ENCODE measurements at places on chromosomes 6 and 20.

DNA sequence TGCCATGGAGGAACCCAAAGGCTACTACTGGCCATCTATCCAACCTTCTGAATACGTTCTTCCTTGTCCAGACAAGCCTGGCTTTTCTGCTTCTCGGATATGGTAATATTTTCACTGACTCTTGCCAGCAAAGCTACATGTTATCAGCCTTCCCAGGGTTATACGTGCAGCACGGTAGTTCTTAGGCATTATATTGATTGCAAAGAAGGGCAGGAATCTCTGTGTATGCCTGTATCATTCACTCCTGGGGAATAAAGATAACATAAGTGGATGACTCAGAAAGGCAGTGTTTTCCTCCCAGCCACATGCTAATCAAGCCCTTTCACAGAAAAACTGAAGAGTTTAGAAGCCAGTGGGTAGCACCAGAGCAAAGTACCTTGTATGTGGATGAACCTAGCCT is 98.7 kb downstream of the ADGRG6 start:
- no peak for DNase-seq

DNA sequence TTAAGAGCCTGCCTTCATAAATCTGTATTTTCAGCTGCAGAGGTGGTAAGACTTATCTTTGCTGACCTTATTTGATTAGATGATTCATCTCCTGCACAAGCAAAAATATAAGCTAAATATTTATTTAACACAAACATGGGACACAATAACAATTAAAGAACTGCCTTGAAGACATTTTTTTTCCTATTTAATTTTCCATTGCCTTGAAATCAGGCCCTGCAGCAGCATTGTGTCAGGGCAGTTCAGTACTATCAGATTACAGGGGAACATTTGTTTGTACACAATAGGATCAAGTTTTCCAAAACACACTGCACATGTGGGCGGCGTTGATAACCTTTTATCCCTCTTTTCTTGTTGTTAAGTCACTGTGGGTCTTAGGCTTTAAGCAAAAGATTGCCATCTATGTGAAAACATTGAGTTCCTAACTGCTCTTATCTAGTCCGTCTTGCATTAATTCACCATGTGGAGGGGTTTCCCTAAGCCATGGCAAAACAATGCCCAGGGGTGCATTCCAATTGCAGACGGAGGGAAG is 7.4 kb downstream of the ADGRF5 start:
- DNase-seq, result no peak

GRCh38 chr20:34269996-34270627 is 28.9 kb downstream of the ASIP start:
- DNase-seq, result no peak

GRCh38 chr6:1422290-1422689 is 32.9 kb downstream of the FOXF2 start:
- DNase-seq, result no peak

GRCh38 chr6:49530141-49530776 is 20.2 kb upstream of the C6orf141 start:
- DNase-seq, result no peak

GRCh38 chr6:395432-396125 is 4.0 kb downstream of the IRF4 start:
- no peak for DNase-seq

GRCh38 chr6:9095729-9096128 is 660.4 kb upstream of the SLC35B3 start:
- DNase-seq, result no peak

DNA sequence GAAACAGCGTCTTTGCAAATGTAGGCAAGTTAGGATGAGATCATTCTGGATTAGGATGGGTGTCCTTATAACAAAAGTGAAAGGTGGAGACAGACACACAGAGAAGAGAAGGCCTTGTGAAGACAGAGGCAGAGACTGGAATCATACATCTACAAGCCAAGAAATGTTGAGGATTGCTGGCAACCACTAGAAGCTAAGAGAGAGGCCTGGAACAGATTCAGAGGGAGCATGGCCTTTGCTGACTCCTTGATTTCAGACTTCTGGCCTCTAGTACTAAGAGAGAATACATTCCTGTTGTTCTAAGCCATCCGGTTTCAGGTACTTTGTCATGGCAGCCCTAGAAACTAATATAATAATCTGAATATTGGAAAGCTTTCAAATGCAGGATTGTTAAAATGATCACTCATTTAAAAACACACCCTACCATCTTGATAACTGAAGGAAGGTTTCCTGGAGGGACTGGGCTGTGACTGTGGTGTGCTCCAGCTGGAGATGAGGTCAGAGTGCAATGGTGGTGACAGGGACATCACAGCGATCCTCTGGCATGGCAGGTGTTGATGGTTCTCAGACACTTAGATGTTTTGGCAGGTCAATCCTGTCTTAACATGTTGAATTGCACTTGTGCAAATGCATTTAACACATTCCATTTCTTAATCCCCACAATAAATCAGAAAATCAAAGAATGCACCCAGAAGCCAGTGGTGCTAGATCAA is 25.1 kb downstream of the CD83 start:
- no peak for DNase-seq

- DNase-seq, result no peak
These were observed 5.2 kb upstream of the XKR7 start for GRCh38 chr20:31962761-31963160.

DNA sequence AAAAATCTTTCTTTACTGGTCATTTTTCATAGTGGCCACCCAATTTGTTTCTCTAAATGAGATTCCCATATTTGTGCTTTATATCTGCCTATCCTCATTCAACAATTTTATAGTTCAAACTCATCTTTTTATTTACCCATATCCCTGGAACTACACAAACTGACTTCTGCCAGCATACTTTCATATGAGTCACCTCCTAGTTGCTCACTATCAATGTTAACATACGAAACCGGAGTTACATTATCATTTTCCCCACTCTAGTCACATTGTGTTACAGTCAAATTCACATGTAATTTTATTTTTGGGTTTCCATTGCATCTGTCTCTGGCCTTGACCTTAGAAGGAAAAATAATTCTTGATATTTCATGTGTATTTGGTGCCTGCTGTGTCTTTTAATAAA is 499.4 kb downstream of the MAFB start:
- DNase-seq, result no peak

- no peak for DNase-seq
These were observed 105.6 kb upstream of the FOXA2 start for GRCh38 chr20:22690000-22690399.

GRCh38 chr6:6131492-6132109 is 124.9 kb upstream of the NRN1 start:
- peak; percentile 5 for DNase-seq

GRCh38 chr6:165850434-165851019 is 187.5 kb upstream of the PDE10A start:
- DNase-seq, result peak; percentile 57

GRCh38 chr6:31878726-31879125 is at the start of gene SLC44A4:
Gene SLC44A4, minus strand, starts transcription at chr6:31878997. Its CDS starts 17 bp downstream, at chr6:31878980.
- no peak for DNase-seq

DNA sequence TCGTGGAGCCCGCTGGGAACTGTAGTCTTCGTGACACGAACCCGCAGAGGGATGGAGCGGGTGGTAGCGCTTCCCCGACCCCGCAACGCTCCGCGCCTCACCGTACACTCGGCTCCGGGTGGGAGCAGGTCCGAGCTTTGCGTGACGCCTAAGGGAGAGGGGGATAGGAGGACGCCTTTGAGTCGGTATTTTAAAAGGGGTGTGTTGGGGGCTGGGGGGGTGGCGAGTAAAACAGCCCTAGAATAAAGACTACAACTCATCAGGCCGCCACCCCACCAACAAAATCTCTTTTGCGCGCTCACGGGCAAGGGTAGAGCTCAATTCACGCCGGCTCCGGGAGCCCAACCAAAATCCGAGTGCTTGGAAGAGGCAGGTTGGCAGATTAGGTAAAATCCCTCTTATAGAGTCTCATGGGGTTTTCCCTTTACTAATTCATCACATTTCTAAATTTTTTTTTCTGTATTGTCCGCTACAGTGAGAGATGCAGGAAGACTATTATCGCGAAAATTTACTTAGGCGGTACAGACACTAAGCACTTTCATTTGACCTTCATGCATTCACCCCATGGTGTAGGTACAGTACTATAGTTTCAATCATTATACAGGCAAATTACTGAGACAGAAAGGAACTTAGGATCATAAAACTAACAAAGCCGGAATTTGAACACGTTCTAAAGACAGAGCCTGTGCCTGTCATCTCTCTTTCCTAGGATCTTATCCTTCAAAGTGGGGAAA is 706 bp upstream of the SNX14 start:
- DNase-seq, result peak; percentile 41

- DNase-seq, result no peak
These were observed 650.7 kb downstream of the KIF16B start for GRCh38 chr20:15922556-15922955.

DNA sequence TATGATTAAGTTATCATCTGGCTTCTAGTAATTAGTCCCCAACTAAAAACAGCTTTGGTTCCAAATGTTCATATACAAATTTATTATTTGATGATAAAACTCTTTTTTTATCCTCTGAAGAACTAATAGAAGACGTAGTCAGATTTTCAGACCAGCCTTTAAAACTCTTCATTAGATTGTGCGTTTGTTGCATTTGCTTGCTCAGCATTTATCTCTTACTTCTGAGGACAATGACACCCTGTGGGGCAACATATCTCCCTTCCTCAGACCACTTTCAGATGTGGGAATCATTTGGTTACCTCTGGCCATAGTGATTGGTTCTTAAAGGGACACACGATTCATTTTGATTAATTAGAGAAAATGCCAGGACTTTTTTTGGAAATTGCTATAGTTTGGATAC is 481.8 kb downstream of the HAO1 start:
- DNase-seq, result no peak

GRCh38 chr6:112833581-112834131 is 486.5 kb downstream of the RFPL4B start:
- no peak for DNase-seq

DNA sequence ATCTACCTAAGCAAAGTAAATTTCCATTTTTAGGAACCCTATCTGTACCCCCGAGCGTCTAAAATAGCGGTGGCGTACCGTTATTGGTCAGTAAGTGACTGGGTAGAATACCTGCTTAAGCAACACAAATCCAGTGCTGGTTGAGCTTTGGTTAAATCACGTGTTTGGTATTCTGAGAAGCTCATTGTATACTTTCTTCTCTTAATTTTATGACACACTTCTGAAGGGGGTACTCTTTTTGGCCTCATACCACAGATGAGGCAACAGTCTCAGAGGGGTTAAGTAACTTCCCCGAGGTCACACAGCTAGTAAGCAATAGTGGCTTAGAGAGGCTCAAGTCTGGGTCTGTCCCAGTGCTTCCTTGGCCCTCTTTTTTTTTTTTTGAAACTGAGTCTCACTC is 151.2 kb downstream of the TFAP2C start:
- DNase-seq, result no peak

- DNase-seq, result no peak
These were observed 14.6 kb downstream of the PRDM1 start for GRCh38 chr6:106100755-106101154.

GRCh38 chr6:2643935-2644539 is 106.7 kb downstream of the MYLK4 start:
- no peak for DNase-seq

- no peak for DNase-seq
These were observed 157.2 kb downstream of the ZDHHC14 start for GRCh38 chr6:157538168-157538567.

GRCh38 chr20:21291026-21291425 is 12.1 kb upstream of the XRN2 start:
- DNase-seq, result no peak

DNA sequence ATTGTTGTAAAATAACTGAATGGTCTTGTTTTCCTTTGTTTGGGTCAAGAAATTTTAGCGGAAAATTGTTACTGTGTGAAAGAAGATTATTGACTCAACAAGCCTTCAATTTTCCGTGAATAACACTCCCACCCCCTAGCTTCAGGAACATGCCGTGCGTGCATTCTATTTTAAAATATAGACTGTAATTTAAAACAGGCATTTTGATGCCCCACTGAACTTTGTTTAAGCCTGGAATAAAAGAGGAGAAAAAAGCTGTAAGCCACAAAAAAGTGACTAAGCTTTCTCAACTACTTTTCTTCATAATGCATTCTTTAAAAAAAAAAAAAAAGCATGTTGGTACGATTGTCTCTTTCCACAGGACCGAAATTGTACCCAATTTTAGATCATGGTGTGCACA is 166.0 kb downstream of the ARID1B start:
- DNase-seq, result no peak

GRCh38 chr6:102813489-102814275 is 1420.2 kb downstream of the GRIK2 start:
- no peak for DNase-seq

DNA sequence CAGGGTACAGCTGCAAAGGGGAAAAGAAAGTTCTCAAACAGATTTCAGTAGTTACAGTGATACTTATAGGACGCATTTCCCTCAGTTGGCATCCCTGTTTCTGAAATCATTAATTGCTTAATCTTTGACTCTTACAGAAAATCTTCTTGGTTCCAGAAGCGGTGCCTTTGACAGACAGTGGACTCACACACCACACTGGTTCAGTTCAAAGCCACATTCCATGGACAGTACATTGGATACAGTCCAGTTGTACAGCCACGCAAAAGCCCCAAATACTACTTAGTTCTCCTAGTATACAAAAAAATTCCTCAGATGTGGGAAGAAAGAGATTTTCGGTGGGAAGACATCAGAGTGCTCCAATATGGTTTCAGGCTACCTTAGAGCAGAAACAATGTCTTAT is 460.4 kb downstream of the PRKN start:
- DNase-seq, result no peak

DNA sequence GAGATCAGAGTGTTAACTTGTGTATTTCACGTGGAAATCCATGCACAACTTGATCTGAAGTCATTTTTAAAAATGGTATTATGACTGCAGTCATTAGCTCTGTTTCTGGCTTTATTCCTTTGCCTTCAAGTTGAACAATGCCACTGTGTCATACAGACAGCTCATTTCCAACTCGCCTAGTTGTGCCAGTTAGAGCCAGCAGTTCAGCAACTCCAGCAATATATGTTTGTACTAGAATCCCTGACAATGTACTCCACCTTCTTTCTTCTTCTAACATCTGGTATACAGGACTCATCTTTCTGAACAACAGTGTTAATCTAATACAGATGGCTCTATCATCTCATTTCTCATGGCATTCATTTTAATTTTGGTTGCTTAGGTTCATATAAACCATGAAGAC is 418.3 kb upstream of the POU3F2 start:
- no peak for DNase-seq

DNA sequence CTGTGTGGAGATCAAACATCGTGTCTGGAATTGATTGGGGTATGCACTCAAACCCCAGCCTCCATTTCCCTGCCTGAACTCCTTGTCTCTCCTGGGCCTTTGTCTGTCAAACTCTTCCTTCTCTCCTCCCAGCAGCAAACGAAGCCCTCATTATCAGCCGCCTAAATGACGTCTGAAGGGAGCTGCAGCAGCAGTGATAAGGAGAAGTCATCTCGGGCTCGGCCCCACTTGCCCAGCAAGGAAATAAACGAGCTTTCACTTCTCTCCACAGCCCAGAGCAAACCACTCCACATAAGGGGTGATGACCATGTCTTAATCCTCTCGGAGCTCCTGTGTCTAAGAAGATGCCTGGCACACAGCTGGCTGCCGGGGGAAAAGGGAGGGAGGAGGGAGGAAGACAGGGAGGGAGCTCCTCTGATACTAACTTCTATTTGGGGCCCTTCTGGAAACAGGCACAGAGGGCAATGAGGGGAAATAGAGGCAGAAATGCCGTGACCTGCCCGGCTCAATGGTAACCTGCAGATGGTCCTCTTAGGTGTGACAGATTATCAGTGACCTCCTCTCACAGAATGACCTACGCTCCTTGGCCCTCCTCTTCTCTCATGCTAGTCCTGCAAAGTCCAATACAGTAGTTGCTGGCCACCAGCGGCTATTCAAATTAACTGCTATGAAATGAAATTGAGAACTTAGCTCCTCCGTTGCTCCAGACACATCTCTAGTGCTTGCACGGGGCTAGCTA is 100.4 kb downstream of the PXDC1 start:
- DNase-seq, result no peak
